ENCODE measurements at places on chromosomes 13 and 19.

DNA sequence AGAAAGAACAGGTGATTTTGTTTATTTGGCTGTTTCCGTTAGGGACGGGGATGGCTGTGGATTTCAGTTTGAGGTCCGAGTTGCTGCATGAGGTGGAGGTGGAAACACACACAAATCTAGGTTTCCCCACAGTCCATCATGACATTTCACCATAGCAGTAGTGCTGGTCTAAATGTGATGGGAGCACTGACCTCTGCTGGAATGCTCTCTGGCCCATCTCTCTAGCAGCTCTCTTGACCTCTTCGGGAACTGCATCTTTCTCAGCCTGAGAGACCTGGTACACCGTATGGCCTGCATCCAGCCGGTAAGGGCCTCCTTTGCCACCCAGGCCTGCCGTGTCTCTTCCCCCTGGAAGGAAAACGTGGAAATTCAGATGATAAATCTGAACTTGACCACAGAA is 154.0 kb downstream of the RGCC start:
- DNase-seq: no peak

- no peak for DNase-seq
These were observed 37.5 kb upstream of the POMP start for GRCh38 chr13:28621449-28621848.

GRCh38 chr13:30872685-30873461 is 33.2 kb upstream of the MEDAG start:
- peak; percentile 4 for DNase-seq

- DNase-seq: no peak
These were observed 474 bp upstream of the FAM174C start for GRCh38 chr19:1274852-1275259.

DNA sequence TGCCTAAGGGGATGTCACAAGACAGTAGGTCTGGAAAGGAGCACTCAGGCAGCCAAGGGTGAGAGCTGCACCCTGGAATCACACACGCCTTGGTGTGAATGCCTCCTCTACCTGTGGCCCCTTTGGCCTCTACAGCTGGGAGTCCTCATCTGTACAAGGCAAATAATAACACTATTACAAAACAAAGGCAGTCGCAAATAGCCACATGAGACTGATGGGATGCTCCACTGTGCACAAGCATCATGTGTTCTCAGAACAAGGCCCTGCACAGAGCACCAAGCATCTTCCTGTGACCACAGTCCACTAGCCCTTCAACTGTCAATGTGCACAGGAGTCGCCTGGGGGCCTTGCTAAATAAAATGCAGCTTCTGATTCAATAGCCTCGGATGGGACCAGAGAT is 44.6 kb upstream of the HNRNPA1L2 start:
- DNase-seq: no peak
